Stimulated activated CD8-positive, alpha-beta memory T cell treated with anti-CD3 and anti-CD28 coated beads, Interleukin-4, amount 100 ng/mL, for 4 hours (primary cell): ENCODE measurements at places on chromosomes 3 and 15.

DNA sequence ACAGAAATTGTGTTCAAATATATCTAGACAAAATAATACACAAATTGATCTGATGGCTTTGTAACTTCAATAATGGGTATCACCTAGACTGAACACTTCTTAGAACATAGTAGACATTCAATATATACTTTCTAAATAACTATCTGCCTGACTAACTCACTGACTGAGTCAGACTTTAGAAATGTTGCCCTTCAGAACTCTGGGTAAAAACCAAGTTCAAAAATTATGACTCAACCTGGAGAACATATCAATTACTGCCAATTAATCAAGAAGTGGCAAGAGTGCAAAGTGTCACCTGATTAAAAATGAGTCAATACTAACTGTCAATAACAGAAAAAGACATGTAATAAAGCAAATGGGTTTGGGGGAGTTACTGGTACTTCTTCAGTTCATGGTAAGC is 144.6 kb upstream of the TMCO5A start:
- no peak for DNase-seq

GRCh38 chr3:121545574-121546455 is at the start of gene POLQ:
Gene POLQ (minus strand): TSS chr3:121545988. CDS start chr3:121545877, 111 bp downstream.
- peak; percentile 73 for DNase-seq

GRCh38 chr3:146072824-146073223 is 88.2 kb downstream of the PLOD2 start:
- DNase-seq = no peak

DNA sequence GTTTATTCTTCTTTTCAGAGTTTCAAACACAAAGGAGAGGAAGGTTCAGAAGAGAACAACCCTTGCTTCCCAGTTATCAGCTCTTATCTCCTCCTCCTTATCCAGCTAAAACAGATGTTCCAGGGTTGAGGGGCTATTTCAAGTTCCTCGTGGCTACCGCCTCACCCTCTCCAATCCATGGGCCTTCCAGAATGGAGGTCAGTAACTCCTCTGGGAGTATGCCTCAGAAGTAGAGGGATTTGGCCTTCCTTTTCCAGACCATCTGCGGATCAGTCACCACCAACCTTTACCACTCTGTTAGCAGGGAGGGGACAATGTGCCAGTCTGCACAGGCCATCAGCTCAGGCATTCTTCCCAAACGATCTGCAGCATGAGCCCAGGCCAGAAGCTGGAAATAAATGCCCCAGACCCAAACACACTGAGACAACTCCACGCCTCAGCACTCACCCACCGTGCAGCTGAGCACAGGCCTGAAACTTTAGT is 14.8 kb downstream of the HTR3C start:
- no peak for DNase-seq

DNA sequence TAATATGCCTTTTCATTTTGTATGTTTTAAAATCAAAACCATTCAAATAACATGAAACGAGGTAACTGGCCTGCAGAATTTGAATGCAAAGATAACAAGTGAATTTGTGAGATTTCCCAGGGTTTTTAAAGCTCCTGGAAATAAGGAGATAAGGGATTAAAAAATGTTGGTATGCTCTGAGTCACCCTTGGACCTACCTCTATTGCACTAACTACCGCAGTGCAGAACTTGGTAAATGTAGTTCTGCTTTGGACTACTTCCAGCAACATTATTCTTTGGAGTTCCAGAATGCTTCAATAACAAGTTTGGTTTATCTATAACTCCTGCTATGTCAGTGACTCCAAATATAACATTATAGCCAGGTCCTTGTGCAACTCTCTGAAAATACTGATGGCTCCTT is 201.7 kb downstream of the GAP43 start:
- DNase-seq = no peak

DNA sequence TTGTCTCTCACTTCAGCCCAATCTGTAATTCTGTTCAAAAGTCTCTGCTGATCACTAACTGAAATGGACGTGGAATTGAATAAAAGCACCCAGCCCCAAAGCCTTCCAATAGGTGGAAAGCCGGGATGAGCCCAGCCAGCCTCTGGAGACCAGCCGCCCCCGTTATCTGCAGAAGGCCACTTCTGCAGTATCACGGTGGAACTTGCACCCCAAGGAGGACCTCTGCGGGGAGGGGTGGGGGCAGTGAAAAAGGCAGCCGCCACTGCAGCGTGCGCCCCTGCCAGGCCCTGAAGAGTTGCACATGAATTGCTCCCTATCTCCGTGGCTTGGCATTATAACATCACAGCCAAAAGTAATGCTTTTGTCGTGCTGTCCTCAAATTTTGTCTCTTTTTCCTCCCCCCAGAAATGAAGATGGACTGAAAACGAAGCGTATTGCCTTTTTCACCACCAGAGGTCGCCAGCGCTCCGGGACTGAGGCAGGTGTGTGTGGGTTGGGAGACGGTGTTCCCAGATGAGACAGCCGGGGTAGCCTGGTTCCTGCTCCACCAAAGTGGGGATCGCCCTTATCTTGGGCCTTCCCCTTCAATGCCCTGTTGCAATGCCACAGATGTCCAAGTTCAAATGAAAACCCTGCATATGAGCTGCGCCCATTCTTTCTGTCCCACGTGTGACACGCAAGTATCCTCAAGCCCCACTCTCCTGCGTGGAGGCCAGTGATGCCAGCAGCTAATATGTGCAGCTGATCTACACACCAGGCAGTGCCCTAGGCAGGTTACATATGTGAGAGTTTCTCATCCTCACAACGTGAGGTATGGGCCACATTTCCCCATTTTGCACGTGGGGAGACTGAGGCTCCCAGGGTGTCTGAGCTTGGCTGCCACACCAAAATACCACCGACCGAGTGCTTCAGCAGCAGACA is 96.0 kb downstream of the LRRK1 start:
- peak; percentile 50 for DNase-seq

DNA sequence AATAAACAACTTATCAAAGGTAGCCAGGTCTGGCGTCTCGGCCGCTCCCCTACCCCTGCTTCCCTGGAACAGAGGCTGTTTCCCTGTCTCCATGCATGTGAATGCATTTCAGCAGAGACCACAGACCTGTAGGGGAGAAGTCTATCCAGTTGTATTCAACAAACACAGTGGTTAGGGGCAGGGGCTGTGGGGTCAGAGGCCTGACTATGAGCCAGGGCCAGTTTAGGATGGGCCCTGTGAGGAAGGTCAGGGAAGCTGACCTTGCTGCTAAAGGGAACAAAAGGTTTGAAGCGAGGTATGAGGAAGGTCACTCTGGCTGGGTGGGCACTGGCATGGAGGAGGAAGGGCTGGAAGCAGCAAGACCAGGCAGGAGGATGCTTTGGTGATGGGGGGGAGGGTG is 184.6 kb downstream of the XXYLT1 start:
- DNase-seq = no peak

- no peak for DNase-seq
Observed at GRCh38 chr3:183927059-183927458, 42.4 kb upstream of the PARL start.

DNA sequence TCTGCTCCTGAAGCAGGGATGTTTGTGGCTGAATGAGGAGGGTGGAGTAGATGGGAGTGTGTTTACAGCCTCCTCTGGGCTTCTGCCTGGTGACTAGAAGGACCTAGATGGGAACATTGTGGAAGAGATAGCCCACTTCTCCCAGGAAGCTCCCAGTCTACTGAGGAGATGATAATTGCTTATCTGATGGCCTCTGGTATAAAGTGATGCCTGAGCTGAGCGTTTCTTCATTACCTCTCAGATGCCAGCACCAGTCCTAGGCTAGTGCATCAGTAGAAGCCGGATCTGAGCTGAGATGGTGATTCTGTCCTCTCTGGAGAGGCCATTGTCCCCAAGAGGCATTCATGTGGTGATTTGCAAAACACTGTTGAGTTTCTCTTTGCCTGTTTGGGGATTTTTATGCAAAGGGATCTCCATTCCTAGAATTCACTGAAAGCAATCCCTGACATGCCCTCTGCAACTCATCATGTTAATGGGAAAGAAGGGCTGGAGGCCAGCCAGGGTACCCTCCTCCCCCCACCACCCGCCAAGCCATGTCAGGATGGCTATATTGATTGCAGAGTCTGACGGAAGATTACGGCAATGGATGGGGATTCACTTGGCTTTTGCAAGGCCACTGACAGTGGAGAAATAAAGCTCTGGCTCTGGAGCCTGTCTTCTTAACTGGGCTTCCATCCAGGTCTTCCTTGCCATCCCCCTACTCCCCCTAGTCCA is 166.4 kb upstream of the ROPN1 start:
- DNase-seq = no peak

- no peak for DNase-seq
Observed at GRCh38 chr3:128563439-128563838, 70.4 kb upstream of the GATA2 start.

- DNase-seq = no peak
Observed at GRCh38 chr3:40262331-40262730, 47.2 kb upstream of the EIF1B start.

DNA sequence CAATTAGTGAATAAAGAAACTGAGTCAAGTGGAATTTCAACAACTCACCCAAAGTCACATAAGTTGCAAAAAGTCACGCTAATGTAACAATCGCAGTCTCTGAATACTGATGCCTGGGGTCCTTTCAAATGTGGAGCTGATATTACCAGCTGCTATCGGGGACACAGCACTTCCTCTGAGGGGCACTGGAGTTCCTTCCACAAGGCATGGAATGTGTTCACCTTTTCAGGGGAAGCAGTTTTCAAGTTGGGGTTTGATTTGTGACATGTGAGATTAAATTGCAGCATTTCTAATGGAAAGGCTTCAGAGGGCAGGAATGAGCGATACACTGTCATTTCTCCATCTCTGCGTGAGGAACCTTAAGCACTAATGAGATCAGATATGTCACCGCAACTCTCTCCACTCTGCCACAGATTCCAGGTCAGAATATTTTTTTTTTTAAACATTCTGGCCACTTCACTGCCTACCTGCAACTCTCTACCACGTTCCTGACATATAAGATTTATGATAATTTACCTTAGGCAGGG is 807.2 kb upstream of the CFAP20DC start:
- no peak for DNase-seq

DNA sequence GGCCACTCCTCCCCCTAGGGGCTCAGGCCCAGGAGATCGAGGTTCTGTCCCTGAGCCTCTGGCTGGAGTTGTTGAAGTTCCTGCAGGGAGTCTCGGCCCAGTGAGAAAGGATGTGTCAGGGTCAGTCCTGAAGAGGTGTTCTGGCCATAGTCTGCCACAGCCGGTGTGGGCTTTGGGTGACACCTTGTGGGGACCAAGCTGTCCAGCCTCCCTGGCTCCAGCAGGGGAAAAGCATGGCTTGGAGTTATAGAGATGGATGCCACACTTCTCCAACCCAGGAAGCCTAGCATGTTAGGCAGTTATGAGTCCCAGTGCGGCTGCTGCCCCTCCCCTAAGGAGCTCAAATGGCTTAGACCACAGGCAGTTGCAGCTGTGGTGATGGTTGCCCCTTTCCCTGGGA is 945.6 kb upstream of the GBE1 start:
- no peak for DNase-seq

- DNase-seq = no peak
Observed at GRCh38 chr3:190645932-190646460, 132.1 kb downstream of the IL1RAP start.

DNA sequence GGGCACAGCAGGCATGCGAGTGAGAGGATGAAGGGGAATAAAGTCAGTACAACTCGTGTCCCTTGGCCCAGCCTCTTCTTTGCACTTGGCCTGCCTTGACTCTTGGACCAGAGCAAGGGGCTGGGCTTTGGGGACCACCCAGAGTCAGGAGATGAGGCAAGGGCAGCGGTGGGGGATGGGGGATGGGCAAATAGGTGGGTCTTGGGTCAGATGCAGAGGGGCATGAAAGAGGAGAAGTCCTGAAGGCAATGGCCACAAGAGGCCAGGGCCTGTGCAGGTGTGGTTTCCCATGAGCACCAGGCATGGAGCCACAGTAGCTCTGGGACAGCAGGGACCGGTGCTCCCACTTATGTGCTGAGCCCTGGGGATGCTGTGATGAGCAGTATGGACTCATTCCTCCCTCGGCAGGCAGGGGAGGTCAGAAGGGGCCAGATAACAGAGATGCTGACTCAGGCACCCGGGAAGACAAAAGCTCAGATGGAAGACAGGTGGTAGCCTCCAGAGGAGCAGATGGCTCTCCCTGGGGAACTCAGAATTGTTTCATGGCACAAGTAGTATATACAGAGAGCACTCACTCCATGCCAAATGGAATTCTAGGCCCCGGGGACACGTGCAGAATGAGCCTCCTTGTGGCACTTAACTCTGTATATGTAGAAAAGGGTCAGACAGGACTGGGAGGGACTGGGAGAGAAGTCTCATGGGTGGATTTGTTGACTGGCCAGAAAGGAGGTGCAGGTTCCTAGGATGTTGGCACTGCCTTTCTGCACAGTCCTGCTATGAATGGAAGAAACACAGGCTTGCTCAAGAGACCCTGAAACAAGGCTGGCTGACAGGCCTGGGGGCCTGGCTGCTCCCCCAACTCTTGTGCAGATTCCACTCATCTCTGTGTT is 14.3 kb downstream of the ZBTB47 start:
- no peak for DNase-seq

DNA sequence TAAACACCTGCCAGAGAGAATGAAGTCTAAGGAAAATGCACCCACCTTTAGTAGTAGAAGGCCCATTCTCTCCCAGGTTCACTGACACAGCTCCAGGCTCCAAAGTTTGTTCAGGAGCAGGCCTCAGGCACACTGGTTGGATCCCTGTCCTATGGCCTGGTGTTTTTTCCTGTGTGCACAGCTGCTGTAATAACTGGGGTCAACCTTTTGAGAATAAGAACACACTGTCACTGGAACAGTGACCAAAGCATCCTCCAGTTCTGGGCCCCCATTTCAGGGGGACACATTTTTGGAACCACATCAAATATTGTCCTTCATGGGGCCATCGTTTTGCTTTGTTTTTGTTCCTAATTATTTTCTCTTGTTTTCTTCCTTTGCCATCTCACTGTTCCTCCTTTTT is 95.8 kb downstream of the ARNT2 start:
- DNase-seq = no peak

- DNase-seq = no peak
Observed at GRCh38 chr15:63500265-63501250, 3.8 kb upstream of the USP3 start.

DNA sequence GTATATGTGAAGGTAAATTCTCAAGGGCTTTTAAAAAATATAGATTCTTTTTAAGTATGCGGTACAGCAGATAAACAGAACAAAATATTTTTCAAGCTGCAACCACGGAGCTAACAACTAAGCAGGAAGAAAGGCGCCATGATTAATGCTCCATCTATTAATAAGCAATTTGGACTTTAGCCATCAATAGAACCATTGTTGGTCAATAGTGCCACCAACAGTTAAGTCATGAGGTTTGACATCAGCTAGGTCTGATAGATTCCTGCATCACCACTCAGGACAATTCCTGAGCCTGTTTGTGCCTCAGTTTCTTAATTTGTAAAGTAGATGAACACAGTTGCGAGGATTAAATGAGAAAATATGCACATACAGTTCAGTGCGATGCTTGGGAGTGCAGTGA is 65.1 kb upstream of the FAM3D start:
- DNase-seq = no peak

DNA sequence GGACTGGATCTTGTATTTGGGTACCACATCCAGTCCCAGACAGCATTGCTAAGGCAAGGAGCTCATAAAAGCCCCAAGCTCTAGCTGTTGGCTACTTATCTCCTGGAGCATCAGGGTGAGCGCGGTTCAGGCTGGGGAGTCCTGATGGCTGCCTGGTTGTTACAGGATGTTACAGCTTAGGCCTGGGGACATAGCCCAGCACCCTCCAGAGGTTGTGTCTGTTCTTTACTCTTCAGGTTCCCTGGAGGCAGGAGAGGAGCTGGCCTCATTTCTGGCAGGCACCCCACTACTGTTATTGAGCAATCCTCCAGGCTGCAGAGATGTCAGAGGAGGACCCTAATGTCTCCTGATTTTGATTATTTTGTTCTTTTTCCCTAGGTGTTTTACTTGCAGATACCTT is 26.6 kb downstream of the APBA2 start:
- DNase-seq = no peak
